Pancreas (tissue), 10 donors: ENCODE measurements at places on chromosomes 2 and 18. TPM values are rescaled to one million over a fixed set of nuclear protein-coding genes. Genes with fewer than 3 reads are reported as not detected.

Gene PLCL1
- polyA plus RNA-seq = 0.85 TPM

Gene PDIA6
- polyA plus RNA-seq = 96.0 TPM

DNA sequence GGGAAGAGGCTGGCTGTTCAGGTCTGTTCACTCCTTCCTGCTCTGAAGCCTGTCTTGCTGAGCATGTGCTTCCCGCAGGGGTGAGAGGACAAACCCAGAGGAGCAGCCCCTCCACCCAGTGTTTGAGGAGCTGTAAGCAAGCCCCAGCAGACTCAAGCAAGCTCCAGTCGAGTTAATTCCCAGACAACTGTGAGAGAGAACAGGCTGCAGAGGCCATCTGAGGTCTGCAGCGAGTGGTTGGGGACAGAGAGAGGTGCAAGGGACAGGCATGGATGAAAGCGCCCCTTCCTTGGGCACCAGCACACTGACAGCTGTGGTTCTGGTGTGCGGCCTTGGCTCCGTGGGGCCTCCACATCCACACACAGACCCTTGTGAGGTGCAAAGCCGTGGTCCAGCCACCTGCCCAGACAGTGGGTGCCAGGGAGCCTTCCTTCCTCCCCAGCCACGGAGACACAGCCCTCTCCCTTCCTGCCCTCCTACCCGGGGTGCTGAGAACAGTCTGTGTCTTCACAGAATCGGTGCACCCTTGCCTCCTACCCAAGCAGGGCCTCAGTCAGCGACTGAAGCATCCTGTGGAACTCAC is 36.2 kb downstream of the MAL start:
- H3K27ac ChIP-seq = no peak overlapping the region
- DNase-seq = no peak
- no peak overlapping the region for H3K4me3 ChIP-seq
- H3K27me3 ChIP-seq = no peaks in the 10 kb centered on the region
- H3K36me3 ChIP-seq = no peaks in the 10 kb centered on the region
- H3K4me1 ChIP-seq = no peaks in the 10 kb centered on the region

- H3K4me1 ChIP-seq = no peaks in the 10 kb centered on the region
- no peak overlapping the region for H3K27ac ChIP-seq
- no peak overlapping the region for H3K4me3 ChIP-seq
Observed at GRCh38 chr2:143420313-143420712, 291.1 kb downstream of the ARHGAP15 start.

DNA sequence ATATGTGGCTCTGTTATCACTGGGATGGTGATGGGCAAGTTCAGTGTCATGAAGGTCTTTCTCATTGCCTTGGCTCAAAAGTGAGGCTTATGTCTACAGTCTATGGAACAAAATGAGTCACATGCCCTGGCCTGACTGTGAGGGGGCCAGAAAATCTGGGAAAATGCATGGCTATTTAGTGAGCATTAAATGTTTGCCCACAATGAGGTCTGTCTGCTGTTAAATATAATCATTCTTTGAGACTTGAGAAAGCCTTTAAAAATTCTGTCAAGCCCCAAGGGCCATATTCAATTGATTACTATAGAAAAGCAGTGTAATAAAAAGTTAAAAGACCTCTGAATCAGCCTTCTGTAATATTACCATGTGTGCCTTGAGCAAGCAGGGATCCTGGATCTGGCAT is 5.5 kb upstream of the RNF144A start:
- H3K27me3 ChIP-seq = no peaks in the 10 kb centered on the region
- H3K27ac ChIP-seq = no peak overlapping the region
- H3K4me3 ChIP-seq = no peak overlapping the region
- no peaks in the 10 kb centered on the region for H3K4me1 ChIP-seq
- no peaks in the 10 kb centered on the region for H3K36me3 ChIP-seq
